ENCODE measurements at places on chromosomes 16 and 17. TPM values are rescaled to one million over a fixed set of nuclear protein-coding genes. Genes with fewer than 3 reads are reported as not detected.

NPIPB6 gene
- total RNA-seq: 6.1 TPM

C1QL1 gene
- 0.99 TPM for total RNA-seq

RAB37 gene
- 0.83 TPM for total RNA-seq

TMEM98 gene
- total RNA-seq: 255 TPM

TBX6 gene
- total RNA-seq: under 0.01 TPM

KRTAP1-1 gene
- total RNA-seq: not detected

KRTAP4-6 gene
- not detected for total RNA-seq
